HCEC 1CT (cell line): ENCODE measurements at places on chromosomes 4 and X.

DNA sequence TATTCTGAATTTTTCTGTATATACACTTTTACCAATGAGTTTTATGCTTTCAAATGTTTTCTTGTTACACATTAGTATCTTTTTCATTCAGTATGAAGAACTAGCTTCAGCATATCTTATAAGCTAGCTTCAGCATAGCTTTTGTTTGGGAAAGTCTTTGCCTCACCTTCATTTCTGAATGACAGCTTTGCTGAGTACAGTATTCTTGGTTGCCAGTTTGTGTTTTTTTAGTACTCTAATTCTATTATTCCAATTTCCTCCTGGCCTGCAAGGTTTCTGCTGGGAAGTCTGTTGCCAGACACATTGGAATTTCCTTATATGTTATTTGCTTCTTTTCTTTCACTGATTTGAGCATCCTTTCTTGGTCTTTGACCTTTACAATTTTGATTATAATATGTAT lies 278.8 kb downstream of the SPATA18 start:
- no peak for DNase-seq

DNA sequence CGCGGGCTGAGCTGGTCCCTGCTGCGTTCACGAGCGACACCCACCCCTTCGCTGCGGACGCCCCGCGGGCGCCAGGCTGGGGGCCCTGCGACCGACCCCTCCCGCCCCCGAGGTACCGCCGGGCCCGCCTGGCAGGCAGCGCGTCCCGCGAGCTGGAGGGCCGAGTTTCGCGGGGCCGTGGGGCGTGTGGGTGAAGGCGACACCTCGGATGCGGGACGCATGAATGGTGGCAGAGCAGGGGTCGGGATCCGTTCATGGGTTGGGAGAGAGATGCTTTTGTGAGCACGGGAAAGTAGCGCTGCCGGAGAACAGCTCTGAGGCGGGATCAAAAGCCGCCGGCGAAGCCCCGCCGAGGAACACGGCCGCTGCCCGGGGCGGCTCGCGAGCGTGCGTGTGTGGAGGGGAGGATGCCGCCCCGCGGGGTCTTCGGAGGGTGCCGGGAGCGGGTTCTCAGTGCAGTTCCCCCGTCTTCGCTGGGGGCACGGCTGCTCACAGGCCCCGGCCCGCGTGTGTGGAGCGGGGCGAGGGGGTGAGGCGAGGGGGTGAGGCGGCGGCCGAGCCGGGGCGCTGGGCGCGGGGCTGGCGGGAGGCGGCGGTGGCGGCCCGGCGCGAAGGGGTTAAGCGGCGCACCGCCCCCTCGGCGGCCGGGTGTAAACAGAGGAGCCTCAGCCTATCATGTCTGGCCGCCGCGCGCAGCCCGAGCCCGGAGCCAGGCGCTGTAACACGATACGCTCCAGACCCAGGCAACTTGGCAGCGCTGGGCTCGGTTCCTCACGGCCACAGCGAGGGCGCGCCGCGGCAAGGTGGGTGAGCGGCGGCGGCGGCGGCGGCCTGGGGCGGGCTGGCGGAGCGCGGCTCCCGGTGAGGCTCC lies 205.3 kb downstream of the TENM3 start:
- DNase-seq, result peak; percentile 85

GRCh38 chrX:15167826-15168225 lies 102.1 kb downstream of the ASB9 start:
- no peak for DNase-seq

DNA sequence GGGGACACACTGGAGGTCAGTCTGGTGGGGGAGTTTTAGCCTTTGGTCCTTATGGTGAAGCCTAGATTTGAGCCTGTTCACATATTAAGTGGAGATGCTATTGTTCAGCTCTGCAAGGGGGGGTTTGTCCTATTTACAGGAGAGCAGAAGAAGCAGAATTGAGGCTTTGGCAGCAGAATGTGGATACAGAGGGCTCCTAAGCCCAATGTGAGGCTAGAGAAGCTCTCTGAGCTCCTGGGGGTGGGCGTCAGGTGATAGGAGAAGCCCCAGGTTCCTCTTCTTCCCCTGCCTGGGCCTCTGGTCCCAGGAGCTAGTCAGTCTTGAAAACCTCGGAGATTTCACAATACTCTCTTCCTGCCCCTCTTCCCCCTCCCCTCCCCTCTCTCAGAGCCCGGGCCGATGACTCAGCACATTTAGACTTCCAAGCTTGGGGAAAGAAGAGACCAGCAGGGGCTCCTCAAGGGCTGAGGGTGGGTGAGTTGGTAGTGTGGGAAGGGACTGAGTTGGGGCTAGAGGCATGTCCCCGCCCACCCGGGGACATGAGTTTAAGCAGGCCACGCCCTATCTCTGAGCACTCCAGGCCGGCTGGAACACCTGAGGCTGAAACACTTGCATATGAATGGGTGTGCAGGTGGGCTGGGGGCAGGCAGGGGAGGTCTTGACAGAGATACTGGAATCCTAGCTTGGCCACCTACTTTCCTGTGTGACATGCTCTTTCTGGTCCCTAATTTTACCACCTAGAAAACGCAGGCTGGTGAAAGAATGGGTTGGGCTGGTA lies 3.4 kb downstream of the TFE3 start:
- peak; percentile 86 for DNase-seq

DNA sequence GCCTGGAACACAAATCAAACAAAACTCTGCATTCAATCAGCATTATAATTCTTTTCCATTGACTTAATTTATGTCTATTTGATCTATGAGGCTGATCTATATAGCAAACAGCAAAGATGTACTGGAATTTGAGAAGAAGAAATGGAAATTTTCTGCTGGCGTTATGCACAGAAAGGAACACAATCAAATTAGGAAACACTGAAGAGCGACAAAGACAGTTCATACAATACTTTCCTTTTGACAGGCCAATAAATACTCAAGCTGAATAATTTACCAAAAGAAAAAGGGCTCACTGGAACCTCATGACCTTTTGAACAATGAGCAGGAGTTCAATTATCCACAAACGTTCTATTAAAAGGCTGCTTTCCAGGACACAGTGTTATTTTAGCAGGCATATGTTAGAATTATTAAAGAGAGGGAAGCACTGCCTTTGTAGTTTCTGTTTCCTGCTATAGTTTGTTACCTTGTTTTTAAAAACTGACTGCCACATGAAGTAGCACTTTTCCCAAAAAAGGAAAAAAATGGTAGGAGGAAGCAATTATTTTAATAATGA lies 8.1 kb downstream of the PDHA2 start:
- no peak for DNase-seq

- no peak for DNase-seq
Measured at GRCh38 chrX:81280148-81280547, 78.2 kb downstream of the SH3BGRL start.
